ENCODE measurements at places on chromosomes 2 and 18.

- DNase-seq, result peak; percentile 25
Observed at GRCh38 chr2:200089040-200089755, 133.8 kb downstream of the MAIP1 start.

DNA sequence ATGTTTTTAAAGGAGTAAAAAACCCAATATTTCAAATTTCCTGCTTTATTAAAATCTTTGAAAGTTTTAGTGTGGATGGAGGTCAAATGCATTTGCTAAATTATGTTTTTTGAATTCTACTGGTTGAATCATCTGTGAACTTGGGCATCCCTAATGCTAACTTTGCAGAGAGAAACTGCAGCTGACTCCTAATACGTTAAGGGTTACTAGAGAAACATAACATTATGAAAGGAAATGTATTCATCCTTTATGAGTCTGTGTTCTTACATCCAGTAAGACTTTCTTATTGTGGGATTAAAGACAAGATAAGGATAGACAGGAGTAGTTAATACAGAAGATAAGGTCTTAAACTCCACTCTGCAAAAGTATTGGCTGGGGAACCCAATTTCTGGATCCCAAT is 140.6 kb downstream of the FAM124B start:
- DNase-seq, result peak; percentile 59

GRCh38 chr2:9032536-9033255 is 29.2 kb upstream of the MBOAT2 start:
- DNase-seq, result no peak

- DNase-seq, result no peak
Observed at GRCh38 chr2:170113168-170113894, 64.6 kb upstream of the MYO3B start.

GRCh38 chr2:9777081-9777480 is 66.2 kb upstream of the TAF1B start:
- no peak for DNase-seq

GRCh38 chr2:173171924-173172643 is 96.4 kb downstream of the MAP3K20 start:
- DNase-seq, result no peak

DNA sequence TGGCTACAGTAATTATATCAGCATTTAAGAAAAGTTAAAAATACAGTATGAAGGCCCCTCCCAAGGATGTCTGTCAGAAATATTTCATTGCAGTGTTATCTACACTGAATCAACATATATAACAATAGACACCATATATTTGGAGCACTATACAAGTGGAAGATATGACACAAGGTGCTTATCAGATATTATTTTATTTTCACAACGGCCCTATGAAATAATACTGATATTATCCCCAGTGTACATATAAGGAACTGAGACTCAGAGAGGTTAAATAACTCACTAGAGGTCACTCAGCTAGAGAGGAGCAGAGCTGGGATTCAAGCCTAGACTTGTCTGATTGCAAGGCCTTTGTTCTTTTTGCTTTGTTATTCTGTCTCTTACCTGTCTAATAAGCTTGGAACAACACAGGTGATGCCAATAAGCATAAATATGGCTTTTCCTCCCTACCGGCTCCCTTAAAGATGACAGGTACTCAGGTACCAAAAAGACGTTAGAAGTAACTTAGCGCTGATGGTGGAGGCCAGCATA is 4.7 kb upstream of the SLC40A1 start:
- DNase-seq, result no peak

DNA sequence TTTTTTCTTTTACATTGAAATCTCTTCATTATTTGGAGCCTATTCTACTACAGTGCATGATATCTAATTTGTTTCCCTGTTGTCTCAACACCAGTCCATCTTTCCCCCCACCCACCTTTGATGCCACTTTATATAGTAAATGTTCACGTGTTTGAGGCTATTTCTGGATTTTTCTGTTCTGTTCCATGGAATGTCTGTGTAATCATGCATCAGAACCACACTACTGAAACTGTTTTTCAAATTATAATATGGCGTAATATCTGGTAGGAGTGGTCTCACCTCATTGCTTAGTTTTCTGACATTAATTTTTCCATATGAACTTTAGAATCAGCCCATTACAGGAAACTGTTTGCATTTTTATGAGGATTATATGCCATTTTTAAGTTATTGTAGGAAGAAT is 19.1 kb upstream of the NARS1 start:
- no peak for DNase-seq

- no peak for DNase-seq
Observed at GRCh38 chr2:232659359-232659758, 26.0 kb downstream of the EFHD1 start.

DNA sequence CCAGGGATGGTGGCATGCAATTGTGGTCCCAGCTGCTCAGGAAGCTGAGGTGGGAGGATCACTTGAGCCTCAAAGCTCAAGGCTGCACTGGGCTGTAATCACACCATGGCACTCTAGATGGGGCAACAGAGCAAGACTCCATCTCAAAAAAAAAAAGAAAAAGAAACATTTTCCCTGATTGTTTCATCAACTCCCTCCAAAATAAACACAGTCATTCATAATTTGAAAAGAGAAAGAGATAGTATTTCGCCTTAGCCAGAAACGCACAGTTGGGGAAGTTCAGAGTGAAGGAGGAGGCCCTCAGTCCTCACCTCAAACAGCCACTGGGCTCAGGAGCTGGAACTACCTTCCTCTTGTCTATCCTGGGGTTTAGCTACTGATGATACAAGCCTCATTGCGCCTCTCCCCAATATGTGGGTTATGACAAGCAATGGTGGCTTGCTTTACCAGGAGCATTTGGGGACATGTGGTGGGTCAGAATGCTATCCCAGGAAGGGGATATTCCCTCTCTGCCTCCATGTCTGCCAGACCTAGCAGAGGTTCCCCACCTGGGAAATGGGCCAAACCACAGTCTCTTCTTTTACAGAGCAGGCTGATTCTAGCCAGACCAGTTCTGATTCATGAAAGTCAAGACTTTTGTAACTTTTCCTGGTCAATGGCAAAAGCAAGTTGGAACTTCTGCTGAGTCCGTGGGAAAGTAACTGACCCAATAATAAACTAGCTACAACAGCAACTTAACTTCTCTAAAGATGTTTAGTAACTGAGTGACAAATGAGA is 22.2 kb upstream of the TMEM87B start:
- peak; percentile 81 for DNase-seq

- no peak for DNase-seq
Observed at GRCh38 chr18:73535990-73536389, 611.6 kb downstream of the FBXO15 start.

DNA sequence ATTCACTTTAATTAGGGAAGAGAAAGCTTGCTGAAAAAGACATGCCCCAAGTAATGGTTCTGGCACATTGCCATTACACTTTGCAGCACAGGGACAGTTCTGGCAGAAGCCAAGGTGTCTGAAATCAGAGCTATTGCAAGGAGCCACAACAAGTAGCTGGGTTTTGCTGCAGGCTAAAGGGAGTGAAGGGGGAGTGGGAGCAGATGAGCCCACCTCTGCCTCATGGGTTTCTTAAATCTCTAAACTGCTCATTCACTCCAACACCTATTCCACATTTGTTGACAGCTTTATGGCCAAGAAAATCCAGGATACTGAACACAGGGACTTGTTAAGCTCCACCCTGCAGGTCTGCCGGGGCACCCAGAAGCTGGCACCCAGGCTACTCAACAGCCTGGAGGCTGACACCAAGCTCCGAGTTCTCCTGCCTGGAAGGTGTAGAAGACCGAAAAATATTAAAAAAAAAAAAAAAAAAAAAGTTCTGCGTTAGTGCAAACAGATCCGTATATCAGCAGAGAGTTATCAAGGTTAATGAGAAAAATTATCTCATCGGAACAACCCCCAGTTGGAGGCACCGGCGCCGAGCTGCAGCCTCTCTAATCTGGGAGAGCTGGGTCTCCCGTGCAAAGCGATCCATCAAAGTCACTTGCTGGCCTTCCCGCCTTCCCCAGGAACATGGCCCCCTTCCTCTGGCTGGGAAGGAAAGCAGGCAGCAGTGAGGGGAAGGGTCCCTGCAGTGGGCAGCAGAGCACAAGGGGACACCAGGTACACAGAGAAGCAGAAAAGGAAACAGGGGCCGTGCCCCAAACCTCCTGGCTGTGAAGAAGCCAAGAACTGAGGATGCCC is 123.7 kb downstream of the HNMT start:
- DNase-seq, result no peak

DNA sequence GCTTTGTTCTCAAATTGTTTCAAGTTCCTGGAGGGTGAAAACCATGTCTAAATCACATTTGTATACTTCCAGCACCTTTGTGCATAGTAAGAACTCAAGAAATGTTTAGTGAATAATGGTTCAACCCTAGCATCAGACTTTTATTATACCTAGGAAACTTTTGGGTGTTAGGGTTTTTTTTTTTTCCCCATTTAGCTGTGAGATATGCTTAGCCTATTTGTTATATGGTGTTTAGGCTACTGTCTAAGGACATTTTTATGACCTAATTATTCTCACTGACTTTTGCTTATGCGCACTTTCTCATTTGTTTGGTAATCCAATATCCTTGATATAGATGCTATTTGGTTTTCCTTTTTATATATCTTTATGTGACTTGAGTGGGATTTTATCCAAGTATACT is 164.7 kb downstream of the PHLPP1 start:
- DNase-seq, result no peak
